ENCODE measurements at places on chromosomes 1 and 21.

DNA sequence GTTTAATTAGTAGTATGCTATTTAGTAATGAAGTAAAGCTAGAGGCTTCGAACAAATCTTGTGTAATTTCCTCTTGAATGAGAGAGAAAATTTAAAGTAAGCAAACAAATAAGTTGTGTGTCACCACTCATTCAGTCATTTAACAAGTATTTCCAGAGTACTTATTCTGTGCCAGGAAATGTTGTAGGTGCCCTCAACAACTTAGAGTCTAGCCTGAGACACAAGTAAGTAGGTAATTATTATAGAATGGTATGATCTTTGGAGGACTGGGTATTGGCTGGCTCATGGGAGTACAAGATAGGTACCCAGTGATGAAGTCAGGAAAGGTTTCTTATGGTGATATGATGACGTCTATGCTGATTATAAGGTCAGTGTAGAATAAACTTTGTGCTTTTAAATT lies 17.4 kb upstream of the METTL18 start:
- DNase-seq: no peak

- no peak for DNase-seq
These were observed 52.1 kb upstream of the EPS8L3 start for GRCh38 chr1:109815809-109816174.

DNA sequence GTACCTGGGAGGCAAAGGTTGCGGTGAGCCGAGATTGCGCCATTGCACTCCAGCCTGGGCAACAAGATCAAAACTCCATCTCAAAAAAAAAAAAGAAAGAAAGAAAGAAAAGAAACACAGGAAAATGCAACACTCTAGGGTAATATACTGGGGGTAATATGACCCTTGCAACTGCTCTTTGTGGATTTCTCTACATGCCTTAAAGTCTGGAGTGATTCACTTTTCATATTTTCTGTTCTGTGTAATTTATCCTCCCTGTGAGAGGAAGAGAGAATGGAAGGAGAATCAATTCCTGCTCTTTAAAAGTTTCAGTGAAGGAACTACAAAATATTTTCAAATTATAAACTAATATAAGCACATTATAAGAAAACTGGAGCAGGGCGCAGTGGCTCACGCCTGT lies 22.7 kb downstream of the RIT1 start:
- no peak for DNase-seq

GRCh38 chr1:168691541-168691940 lies 37.5 kb downstream of the DPT start:
- no peak for DNase-seq

- no peak for DNase-seq
These were observed 13.5 kb downstream of the SLC37A1 start for GRCh38 chr21:42527127-42527488.

GRCh38 chr1:173459885-173460284 lies 17.2 kb upstream of the PRDX6 start:
- no peak for DNase-seq

DNA sequence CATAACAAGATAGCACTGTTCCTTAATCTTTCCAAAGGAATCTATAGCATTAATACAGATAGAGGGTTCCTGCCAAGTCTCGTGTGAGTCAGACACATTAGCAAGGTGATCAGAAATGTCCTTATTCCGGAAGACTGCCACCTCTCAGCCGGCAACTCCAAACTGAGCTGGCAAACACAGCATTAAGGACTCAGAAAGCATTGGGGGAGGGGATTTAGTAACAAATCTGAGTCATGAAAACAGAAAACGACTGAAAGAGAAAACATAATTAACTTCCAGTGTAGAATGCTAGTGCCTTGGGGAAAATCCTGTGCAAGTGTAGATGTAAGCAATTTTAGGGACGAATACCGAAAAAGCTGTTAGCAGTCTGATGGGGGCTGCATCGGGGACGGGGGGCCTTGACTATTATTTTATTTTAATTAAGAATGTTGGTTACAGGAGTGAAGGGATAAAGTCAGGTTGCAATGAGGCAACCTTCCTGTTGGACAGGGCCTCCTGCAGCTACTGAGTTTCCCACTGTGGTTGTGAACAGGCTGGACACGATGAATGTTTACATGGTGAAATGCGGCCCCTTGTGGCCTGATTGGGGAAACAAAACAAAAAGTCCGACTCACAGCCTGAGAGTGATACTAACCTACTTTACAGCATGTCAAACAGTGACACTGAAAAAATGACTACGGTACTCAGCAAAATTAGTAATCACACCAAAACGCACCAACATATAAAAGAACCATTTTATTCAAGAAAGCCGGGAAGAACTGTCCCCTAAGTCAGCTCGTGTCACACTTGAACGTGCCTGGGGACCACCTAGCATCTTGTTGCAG lies 20.7 kb downstream of the MIS18A start:
- peak; percentile 49 for DNase-seq

- no peak for DNase-seq
These were observed 50.5 kb downstream of the ABCD3 start for GRCh38 chr1:94468708-94469107.

- DNase-seq: no peak
These were observed 120.0 kb downstream of the GIPC2 start for GRCh38 chr1:78165816-78166215.

DNA sequence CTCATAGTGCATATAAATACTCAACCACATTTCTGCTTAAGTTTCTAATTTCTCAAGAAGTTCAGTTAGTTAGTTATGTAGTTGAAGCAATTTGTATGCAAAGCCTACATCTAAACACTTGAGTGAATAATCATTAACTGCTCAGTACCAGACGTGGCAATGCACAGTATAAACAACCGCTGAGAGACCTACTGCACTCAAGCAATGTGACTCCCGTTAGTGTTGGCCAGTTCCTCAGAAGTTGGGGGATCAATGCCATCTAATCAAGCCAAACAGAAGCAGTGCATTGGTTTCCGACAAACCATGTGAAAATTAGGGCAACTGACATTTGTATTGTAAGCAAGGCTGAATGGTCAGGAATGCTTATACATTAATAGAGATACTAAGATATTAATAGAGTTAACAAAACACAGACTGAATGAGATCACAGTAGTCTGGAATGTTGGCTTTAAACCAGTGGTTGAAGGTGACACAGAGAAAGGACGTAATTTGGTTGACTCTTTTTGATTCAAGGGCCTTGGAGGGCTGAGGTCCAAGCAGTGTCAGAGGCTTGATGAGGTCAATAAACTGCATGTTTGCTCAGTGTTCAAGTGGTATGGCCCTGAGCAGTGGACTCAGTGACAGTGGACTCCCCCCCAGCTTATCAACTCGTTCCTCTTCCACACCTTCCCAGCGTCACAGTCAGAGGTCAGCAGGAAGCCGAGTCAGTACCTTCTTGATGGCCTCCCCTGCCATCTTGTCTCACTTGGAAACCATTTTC lies 255.5 kb downstream of the CTH start:
- DNase-seq: no peak

GRCh38 chr21:43020771-43021170 lies 46.4 kb downstream of the PKNOX1 start:
- no peak for DNase-seq

DNA sequence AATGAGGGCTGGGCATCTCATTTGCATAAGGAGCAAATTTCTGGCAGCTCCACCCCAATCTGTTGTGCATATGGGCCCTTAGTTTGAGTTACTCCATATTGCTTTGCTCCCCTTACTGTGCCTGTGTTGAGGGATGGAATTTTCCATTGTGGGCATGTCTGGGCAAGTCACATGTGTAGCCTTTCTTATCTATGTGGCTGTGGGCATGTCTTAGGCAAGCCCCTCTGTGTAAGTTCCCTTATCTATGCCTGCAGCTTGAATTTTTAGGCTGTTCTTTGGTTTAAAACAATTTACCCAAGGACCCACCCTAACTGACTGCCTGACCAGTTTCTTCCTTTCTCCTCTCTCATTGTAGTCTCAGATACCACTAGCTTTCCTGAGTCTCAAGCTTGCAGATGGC lies 405.7 kb upstream of the NCAM2 start:
- DNase-seq: no peak

GRCh38 chr1:41633764-41634163 lies 149.3 kb upstream of the EDN2 start:
- no peak for DNase-seq

- DNase-seq: no peak
These were observed 64.9 kb upstream of the GNG12 start for GRCh38 chr1:67898033-67898726.

DNA sequence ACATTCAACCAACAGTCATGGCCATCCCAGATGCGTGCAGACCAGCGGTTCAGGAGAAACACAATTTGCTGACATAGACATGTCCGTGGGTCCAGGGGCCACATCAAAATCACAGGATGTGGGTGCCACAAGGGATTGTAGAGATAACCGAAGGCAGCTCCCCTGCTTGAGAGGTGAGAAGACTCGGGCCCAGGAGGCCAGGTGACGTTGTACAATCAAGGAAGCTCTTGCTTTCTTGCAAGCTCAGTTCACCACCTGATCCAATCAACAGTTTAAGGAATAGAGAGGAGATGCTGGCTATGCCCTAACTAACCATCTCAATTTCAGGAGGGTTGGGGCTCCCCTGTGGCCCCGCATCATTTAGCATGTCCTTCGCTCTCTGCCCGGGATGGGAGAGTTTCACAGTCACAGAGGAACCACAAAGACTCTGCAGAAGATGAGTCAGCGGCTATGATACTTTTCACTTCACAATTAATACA lies 19.5 kb downstream of the UBASH3A start:
- peak; percentile 63 for DNase-seq

DNA sequence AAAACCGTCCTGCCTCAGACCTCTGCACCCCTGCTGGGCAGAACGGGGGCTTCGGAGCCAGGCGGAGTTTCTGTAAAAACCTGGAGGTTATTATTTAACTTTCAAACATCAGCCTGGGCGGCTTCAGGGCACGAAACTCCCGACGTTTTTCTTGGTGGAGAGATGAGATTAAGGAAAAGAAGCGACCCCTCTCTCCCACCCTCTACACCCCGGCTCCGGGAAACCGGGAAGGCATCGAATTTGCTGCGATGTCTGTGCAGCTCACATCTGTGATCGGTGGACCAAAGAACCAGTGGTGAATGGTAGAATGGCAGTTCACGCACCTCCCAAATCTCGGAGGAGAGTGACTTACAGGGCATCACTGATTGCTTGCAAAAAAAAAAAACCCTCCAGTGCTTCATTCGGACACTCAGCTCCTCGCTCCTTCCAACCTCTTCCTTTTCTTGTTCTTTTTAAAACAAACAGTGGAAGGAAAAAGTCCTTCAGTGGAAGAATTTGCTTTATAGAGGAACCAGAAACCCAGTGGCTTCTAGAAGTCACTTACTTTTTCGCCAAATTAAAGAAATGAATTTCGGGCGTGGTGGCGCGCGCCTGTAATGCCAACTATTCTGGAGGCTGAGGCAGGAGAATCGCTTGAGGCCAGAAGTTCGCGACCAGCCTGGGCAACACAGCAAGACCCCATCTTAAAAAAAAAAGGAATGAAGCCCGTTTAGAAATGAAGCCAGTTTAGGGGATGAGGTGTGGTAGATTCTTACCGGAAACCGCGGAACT lies 884 bp downstream of the PHACTR4 start:
- DNase-seq: peak; percentile 23

DNA sequence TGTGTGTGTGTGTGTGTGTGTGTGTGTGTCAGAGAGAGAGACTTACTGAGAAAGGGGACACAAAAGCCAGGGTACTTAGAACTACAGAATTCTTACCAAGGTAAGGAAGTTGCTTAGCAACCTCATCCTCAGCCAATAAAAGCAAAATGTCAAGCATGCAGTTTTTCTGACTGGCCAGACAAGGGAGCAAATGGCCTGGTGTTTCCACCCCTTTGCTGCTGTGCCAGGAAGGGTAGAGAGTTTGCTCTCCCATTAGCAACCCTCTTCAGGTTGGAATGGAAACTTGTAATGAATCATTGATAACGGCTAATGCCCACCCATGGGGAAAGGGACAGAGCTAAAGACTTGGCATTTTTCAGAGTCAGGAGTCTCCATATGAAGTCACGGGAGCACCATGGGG lies 10.6 kb downstream of the RXRG start:
- no peak for DNase-seq

DNA sequence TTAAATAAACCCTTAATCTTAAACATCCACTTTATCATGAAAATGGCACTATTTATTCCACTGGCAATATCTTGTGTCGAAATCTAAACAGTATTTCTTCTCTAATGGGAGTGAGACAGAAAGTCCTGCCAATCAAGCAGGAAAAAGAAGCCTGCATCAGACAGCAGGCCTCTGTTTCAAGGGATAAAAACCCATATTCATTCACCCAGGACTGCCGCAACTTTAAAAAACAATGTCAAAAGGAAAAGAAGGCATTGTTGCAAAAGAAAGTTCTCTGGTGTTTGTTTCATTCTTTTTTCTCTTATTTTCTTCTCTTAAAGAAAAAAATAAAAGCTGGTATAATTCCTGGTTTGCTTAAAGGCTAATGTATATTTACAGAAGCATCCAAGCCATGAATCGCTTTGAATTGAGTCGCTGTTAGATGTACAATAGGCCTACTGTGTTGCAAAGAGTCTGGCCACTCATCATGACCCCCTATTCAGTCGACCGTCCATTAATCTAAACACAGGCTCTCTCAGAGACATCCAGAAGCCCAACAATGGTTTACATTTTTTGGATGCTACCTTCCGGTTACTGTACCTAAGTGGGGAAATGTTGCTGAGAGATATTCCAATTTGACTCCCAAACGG lies 48.7 kb upstream of the ZC3H11B start:
- DNase-seq: no peak

DNA sequence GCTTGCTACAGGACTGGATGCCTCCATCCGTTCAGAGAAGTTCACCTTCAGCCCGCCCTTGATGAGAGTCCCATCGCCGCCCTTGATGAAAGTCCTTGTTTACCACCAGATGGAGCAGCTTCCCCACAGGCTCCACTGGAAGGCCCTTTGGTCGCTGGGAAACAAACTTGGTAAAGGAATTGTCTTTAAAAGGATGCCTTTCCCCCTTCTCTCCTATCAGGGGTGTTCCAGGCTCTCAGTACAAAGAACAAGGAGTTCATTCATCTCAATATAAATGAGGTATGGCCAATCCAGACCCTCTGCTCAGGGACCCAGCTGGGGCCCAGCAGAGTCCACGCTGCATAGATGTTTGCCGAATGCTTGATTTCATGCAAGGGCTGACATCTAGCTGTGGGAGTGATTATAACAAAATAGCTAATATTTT lies 50.8 kb downstream of the CAPN9 start:
- no peak for DNase-seq

GRCh38 chr1:40352126-40352525 lies 21.4 kb upstream of the SMAP2 start:
- DNase-seq: no peak

- DNase-seq: no peak
These were observed 11.8 kb downstream of the ACOT11 start for GRCh38 chr1:54559771-54560231.

DNA sequence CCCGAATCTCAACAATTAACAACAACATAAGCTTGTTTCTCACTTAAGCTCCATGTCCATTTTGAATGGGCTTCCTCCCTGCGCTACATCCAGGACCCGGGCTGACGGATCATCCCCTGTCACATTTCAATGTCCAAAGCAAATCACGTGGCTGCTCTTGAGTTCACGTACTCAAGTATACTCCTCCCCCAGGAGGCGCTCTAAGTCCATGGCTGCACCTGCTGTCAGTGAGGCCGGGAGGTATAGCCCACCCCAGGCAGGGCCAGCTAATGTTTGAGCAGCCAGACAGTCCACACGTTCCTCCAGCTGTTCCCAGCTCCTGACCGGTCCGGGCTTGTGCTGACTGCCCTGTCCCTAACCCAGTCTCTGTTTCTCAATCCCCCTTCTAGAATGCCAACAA lies 220.8 kb downstream of the SLC35F3 start:
- peak; percentile 49 for DNase-seq

GRCh38 chr1:206080026-206080820 lies 27.2 kb downstream of the RHEX start:
- no peak for DNase-seq
